Skin of body (tissue), 3 donors: ENCODE measurements at places on chromosomes 11 and 22. TPM values are rescaled to one million over a fixed set of nuclear protein-coding genes. Genes with fewer than 3 reads are reported as not detected.

SLC22A25 gene
- total RNA-seq, result 0.10 TPM

INS gene
- total RNA-seq, result not detected

A4GALT gene
- total RNA-seq, result 6.0 TPM

JOSD1 gene
- total RNA-seq, result 35.5 TPM

ZNF280B gene
- 0.59 TPM for total RNA-seq

OR5B21 gene
- total RNA-seq, result not detected

SEPTIN3 gene
- total RNA-seq, result 1.9 TPM

LRRC10B gene
- total RNA-seq, result 0.49 TPM

PHLDA2 gene
- 4.2 TPM for total RNA-seq

MB gene
- 21.4 TPM for total RNA-seq

KCNC1 gene
- 0.30 TPM for total RNA-seq

OR52H1 gene
- total RNA-seq, result 0.59 TPM

C2CD3 gene
- 16.2 TPM for total RNA-seq

MS4A12 gene
- not detected for total RNA-seq

MS4A3 gene
- total RNA-seq, result 18.1 TPM

NPAS4 gene
- total RNA-seq, result 2.7 TPM

TPBGL gene
- not detected for total RNA-seq

SMIM38 gene
- total RNA-seq, result 0.69 TPM

TPH1 gene
- total RNA-seq, result 0.20 TPM

SMIM35 gene
- total RNA-seq, result not detected

OR6A2 gene
- 0.20 TPM for total RNA-seq

SEPTIN5 gene
- total RNA-seq, result 33.7 TPM

RAG2 gene
- total RNA-seq, result 0.30 TPM

BLID gene
- total RNA-seq, result 2.8 TPM

TIMP3 gene
- 89.6 TPM for total RNA-seq

NTM gene
- total RNA-seq, result 10.8 TPM

KCNJ11 gene
- 4.6 TPM for total RNA-seq

CASP1 gene
- total RNA-seq, result 57.9 TPM

USH1C gene
- total RNA-seq, result 0.10 TPM

OR10A2 gene
- total RNA-seq, result not detected

CCDC89 gene
- total RNA-seq, result 1.8 TPM

B4GALNT4 gene
- 10.8 TPM for total RNA-seq

ACR gene
- total RNA-seq, result 0.39 TPM

CHID1 gene
- 29.3 TPM for total RNA-seq

C11orf42 gene
- not detected for total RNA-seq

ARHGAP42 gene
- total RNA-seq, result 30.1 TPM

CYP2D6 gene
- total RNA-seq, result 1.4 TPM

SYCE3 gene
- not detected for total RNA-seq

PLEKHB1 gene
- 0.20 TPM for total RNA-seq

TECTA gene
- 0.49 TPM for total RNA-seq

TTC38 gene
- total RNA-seq, result 16.1 TPM

FXYD6 gene
- total RNA-seq, result 30.3 TPM

MAJIN gene
- total RNA-seq, result not detected

LARGE2 gene
- total RNA-seq, result 6.8 TPM

TRIM49 gene
- total RNA-seq, result not detected

C11orf87 gene
- total RNA-seq, result 0.69 TPM
